Fibroblast of the conjunctiva (primary cell): ENCODE measurements at places on chromosomes 4 and X.

GRCh38 chr4:99117876-99118693 is 26.0 kb downstream of the ADH4 start:
- DNase-seq, result peak; percentile 17

- DNase-seq, result no peak
These were observed 18.6 kb downstream of the ARSJ start for GRCh38 chr4:113960684-113961321.

GRCh38 chr4:6378493-6379445 is 93.6 kb downstream of the PPP2R2C start:
- DNase-seq, result no peak

DNA sequence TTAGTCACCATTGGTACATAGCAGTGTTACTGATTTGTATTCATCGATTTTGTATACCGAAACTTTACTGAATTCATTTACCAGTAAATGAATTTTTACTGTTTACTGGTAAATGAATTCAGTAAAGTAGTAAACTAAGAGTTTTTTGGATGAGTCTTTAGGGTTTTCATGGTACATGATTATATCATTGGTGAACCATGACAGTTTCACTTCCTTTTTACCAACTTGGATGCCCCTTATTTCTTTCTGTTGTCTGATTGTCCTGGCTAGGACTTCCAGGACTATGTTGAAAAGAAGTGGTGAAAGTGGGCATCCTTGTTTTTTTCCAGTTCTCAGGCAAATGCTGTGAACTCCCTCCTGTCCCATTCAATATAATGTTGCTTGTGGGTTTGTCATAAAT is 494.9 kb downstream of the GALNTL6 start:
- no peak for DNase-seq

GRCh38 chr4:8534611-8535010 is 45.6 kb upstream of the GPR78 start:
- DNase-seq, result no peak

DNA sequence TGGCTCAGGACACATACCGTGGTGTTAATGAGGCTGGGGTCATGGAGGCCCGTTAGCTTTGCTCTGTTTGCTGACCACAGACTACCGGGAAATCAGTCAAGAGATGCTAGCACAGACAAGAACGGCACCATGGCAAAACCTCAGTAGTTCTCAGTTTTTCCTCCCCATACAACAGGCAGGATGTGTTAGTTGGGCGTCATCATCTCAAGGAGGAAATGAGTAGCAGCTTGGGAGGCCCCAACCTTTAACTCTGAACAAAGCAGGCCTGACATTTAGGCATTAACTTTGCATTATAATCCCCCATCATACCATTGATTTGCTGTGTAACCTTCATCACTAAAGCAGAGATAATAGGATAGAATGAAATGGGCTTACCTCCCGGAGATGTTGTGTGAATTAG is 714.2 kb downstream of the RPA4 start:
- DNase-seq, result no peak

- no peak for DNase-seq
These were observed 11.4 kb upstream of the MCUB start for GRCh38 chr4:109548655-109549054.

DNA sequence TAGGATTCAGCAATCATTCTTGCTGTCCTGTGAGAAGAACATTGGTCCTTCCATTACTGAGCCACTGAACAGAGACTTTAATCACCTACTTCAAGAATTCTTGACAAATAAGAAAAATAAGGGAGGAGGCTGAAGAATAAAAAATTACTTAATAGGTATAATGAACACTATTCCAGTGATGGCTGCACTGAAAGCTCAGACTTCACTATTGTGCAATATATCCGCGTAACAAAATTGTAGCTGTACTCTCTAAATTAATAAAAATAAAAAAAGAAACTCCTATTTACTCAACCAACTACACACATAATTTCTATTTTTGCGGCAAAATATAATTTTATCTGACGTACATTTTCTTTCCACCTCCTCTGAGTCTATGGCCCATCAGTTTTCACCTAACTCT is 2441.0 kb downstream of the PCDH7 start:
- no peak for DNase-seq

DNA sequence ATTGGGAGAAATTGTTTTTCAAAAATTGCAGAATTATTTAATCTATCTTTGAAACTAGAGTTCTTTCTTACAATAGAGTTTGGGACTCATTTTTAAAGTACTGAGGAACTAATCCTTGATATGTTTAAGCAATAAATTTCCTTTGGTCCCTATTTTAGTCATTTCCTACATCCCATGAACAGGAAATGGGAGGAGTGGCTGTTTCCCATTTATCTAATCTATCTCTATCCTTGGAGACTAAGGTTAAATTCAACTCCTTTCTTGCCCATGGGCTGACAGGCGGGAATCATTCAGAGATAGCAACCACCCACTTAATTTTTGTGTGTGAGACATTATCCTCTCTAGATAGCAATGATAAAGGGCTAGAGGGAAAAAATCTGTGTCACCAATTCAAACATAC is 131.6 kb upstream of the EMCN start:
- no peak for DNase-seq

GRCh38 chrX:42746606-42747005 is 31.4 kb downstream of the PPP1R2C start:
- no peak for DNase-seq

DNA sequence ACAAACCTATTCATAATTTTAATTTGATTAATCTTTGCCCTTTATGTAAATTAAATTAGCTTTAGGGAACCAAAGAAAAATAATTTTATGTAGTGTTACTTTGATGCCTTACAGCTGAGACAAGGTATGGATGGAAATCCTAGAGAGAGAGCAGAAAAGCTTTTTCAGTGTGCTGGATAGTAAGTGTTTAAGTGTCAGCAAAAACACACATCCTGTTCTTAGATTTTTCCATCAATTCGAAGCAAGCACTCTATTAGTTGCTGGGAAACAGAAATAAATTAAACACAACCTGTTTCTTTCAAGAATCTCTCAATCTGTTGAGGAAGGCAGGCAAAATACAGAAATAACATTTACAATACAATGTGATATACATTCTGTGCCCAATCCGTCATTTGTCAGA is 327.8 kb downstream of the GALNTL6 start:
- no peak for DNase-seq

- DNase-seq, result no peak
These were observed 90.9 kb downstream of the EGF start for GRCh38 chr4:110003401-110004187.

GRCh38 chr4:101065346-101065745 is 282.0 kb downstream of the PPP3CA start:
- DNase-seq, result no peak

GRCh38 chr4:81827577-81828202 is 356.0 kb upstream of the RASGEF1B start:
- DNase-seq, result no peak

- DNase-seq, result no peak
These were observed 20.6 kb downstream of the ARL13A start for GRCh38 chrX:100990139-100990538.

DNA sequence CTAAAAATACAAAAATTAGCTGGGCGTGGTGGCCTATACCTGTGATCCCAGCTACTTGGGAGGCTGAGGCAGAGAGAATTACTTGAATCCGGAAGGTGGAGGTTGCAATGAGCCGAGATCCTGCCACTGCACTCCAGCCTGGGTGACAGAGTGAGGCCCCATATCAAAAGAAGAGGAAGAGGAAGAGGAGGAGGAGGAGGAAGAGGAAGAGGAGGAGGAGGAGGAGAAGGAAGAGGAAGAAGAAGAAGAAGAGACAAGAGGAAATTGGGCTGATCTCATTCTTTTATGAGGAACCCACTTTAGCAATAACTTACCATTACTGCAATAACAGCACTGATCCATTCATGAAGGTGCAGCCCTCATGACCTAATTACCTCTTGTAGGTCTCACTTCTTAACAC is 138.9 kb upstream of the GIMD1 start:
- DNase-seq, result no peak

- DNase-seq, result peak; percentile 23
These were observed 33.4 kb upstream of the ENPP6 start for GRCh38 chr4:184250795-184251669.

GRCh38 chr4:53617101-53617680 is 25.9 kb upstream of the LNX1 start:
- no peak for DNase-seq

DNA sequence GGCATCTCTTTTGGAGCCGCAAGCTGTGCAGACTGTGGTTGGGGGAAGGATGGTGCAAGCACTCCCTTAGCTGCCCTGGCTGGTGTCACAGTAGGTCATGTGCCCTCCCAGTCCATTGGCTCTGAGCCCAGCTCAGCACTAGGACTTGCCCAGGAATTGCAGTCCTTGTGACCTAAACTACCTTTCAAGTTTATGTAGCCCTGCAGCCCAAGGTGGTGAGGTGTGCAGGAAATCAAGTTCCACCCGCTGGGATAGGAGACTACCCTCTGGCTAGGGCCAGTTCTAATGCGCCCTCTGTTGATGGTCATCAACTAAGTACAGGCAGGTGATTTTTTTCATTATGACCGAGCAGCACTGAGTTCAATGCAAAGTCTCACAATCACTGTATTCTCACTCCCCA is 335.2 kb downstream of the UBE2NL start:
- no peak for DNase-seq

- no peak for DNase-seq
These were observed 176.0 kb downstream of the BMPR1B start for GRCh38 chr4:94933799-94934198.

- DNase-seq, result no peak
These were observed 100.2 kb upstream of the IL13RA1 start for GRCh38 chrX:118627084-118627758.

GRCh38 chr4:38867478-38868058 is at the start of gene FAM114A1:
FAM114A1 (plus strand) TSS chr4:38867806; CDS start chr4:38878079, 10,273 bp downstream.
- DNase-seq, result peak; percentile 57

- no peak for DNase-seq
These were observed 121.4 kb downstream of the GPAT3 start for GRCh38 chr4:83657336-83657735.

DNA sequence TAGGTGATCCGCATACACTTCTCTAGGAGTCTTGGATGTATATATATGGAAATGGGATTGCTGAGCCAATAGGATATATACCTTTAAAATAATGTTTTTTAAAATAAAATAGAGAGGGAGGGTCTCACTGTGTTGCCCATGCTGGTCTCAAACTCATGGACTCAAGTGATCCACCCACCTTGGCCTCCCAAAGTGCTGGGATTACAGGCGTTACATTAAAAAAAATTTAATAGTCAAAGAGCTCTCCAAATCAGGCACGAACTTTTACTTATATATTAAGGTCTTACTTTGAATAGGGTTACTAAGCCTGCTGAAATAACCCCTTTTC is 109.0 kb downstream of the GNL3L start:
- DNase-seq, result no peak

DNA sequence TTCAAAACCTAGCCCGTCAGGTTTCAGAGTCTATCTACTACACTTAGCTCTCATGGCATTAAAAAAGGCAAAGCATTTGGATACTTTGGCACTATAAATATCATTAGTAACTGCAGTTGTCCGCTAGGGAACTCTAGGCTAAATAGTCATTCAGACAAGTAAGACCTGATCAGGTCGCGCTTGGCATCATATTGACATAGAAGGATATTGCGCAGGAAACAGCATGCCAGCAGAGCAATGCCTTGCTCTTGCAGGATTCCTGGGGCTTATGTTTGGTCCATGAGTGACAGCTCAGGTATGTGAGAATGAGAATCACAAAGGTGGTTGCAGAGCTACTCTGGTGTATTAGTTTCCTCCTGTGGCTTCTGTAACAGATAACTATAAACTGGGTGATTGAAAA is 62.7 kb downstream of the KDM6A start:
- no peak for DNase-seq

- no peak for DNase-seq
These were observed 1425.5 kb downstream of the PCDH18 start for GRCh38 chr4:136106753-136107152.

DNA sequence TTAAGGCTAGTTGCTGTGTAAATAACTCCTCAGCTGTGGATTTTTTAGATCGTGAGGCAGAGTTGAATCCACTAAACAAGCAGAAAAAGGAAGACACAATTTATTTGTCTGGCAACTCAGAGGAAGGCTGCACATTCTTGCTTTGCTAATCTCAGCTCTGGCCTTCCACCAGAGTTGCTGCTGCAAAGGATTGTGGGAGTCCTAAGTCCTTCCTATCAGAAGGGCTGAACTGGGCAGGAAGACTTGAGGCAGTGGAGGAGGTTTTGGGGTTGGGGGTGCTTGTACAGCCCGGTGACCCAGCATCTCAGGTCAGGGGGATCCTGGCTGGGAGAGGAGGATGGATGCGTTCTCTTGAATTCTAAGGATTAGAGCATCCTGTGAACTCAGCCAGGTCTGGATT is 11.0 kb upstream of the VSIG1 start:
- DNase-seq, result no peak

GRCh38 chr4:158139086-158139485 is 33.7 kb downstream of the GASK1B start:
- no peak for DNase-seq

DNA sequence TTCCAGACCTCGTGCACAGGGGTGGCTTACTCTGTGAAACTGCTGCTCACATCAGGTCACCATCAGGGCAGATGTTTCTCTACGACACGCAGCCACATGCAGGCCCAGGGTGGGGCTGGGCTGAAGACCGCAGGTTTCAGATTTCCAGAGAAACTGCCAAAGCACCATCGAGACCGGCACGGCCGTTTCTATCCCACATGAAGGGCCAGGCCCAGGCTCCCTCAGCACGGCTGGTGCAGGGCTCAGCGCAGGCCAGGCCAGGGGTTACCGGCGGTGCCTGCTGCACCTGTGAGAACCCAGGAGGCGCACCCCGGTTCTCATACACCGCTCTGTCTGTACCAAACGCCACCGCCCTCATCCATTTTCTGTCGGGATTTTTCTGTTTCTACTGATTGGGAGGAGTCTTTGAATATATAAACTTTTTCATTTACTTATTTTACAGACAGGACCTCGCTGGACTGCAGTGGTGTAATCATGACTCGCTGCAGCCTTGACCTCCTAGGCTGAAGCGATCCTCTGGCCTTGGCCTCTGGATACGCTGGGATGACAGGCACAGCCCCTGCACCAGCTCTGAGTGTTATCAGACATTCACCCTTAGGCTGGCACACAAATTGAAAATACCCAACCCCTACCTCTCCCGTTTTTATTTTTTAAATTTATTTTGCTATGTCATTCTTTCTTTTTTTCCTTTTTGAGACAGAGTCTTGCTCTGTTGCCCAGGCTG is 17.1 kb downstream of the CTBP1 start:
- no peak for DNase-seq

DNA sequence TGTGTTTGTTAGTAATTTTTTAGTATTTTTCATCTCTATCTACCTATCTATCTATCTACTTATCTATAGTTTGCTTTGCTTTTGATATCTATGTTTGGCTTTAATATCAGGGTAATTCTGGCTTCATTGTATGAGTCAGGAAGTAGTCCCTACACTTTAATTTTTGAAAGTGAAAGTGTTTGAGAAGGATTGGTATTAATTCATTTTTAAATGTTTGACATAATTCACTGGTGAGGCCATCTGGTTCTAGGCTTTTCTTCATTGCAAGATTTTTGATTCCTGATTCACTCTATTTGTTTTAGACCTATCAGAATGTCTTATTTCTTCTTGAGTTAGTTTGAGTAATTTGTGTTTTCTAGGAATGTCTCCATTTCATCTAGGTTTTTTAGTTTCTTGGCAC is 20.2 kb upstream of the TCP11X2 start:
- no peak for DNase-seq

GRCh38 chr4:27775156-27775555 is 914.5 kb downstream of the STIM2 start:
- DNase-seq, result no peak

- DNase-seq, result no peak
These were observed 210.4 kb downstream of the MID1IP1 start for GRCh38 chrX:39011454-39012221.
